ENCODE measurements at places on chromosomes 16 and 17. TPM values are rescaled to one million over a fixed set of nuclear protein-coding genes. Genes with fewer than 3 reads are reported as not detected.
A peak's percentile ranks its signal among the peaks of the same experiment; 100 is the strongest.

Gene CSH1
- total RNA-seq = not detected

Gene XYLT2
- 43.6 TPM for total RNA-seq

Gene SCNN1G
- not detected for total RNA-seq

Gene OR2C1
- total RNA-seq = not detected

Gene PRKAR1A
- 281 TPM for total RNA-seq

GRCh38 chr17:67994817-67995569, 1.3 kb downstream of the C17orf58 start:
- DNase-seq = peak; percentile 92

DNA sequence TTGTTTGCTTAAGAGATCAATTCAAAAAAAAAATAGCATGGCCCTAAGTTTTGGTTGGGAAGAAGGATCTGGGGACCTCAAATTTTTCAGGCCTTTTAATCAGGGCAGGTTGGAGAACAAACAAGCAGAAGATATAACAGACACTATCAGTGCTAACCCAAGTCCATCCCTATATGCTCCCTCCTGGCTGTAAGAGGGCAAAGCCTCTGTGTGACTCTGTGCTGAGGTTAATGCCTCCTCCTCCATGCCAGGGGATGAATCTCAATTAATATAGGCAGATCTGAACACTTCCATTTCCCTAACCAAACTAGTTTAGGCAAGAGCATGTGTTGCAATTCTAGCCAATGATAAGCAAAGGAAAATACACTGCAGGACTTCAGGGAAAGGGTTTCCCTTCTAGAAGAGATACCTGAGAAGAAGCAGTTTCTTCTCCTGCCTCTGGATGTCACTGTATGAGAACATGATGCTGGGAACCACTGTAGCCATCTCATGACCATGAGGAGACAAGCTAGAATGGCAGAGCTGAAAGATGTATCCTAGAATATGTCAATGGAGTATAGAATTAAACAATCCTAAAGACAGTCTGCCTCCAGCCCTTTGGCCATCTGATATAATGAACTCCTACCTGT, 76.0 kb downstream of the CHD9NB start:
- DNase-seq = peak; percentile 50

GRCh38 chr17:82214012-82214628, 1.5 kb upstream of the CCDC57 start:
- DNase-seq = no peak

DNA sequence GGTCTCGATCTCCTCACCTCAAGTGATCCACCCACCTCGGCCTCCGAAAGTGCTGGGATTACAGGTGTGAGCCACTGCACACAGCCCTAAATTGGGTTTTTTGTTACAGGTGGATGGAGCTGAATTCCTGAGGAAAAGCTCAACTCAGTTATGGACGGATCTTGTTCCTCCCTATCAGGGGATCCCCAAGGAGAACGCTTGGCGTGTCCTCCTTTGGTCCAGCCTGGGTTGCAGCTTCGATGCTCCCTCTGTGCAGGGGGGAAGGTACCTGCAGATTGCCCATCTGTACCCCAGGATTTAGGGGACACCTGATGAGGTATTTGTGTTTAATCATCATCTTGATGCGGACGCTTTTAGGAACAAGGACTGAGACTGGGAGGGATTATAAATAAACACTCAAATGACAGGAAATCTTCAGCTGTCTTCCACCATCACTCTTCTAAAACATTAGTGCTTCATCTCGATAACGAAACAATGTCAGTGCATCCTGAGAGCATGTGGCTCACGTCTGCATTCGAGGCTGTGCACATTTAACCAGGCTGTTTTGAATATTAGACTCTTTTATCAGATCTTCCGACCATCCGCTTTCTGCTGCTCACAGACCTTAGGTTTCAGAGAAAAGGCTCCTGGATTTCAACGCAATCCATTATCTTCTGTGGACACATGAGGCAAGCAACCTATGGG, 18.2 kb upstream of the MEIOB start:
- DNase-seq = no peak

- DNase-seq = no peak
Observed at GRCh38 chr16:79587897-79588296, 12.6 kb downstream of the MAF start.

- DNase-seq = peak; percentile 65
Observed at GRCh38 chr16:18803569-18804462, 2.5 kb upstream of the ARL6IP1 start.

- peak; percentile 68 for DNase-seq
Observed at GRCh38 chr17:37301288-37301687, 74.5 kb upstream of the C17orf78 start.

DNA sequence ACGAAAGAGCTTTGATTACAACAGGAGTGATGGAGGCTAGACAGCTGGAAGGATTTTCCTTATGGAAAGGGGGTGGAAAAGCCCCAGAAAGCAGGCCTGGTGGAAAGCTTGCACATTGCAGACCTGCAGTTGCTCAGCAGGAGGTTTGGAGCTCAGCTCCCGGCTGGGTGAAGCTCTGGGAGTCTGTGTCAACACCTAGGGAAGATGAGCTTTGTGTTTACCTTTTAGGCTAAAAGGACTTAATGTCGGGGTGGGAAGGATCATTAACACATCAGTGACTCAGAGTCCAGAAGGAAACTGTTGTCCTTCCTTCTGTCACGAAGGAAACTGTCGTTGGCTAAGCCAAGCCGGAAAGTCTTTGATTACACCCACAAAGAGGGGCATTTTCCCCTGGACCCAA, 48.2 kb downstream of the RAP1GAP2 start:
- peak; percentile 17 for DNase-seq

- no peak for DNase-seq
Observed at GRCh38 chr16:89536371-89536770, 24.1 kb upstream of the RPL13 start.

- no peak for DNase-seq
Observed at GRCh38 chr16:16797239-16797638, 418.3 kb downstream of the NPIPA7 start.

- peak; percentile 28 for DNase-seq
Observed at GRCh38 chr16:50253514-50253910, 12.8 kb upstream of the ADCY7 start.

DNA sequence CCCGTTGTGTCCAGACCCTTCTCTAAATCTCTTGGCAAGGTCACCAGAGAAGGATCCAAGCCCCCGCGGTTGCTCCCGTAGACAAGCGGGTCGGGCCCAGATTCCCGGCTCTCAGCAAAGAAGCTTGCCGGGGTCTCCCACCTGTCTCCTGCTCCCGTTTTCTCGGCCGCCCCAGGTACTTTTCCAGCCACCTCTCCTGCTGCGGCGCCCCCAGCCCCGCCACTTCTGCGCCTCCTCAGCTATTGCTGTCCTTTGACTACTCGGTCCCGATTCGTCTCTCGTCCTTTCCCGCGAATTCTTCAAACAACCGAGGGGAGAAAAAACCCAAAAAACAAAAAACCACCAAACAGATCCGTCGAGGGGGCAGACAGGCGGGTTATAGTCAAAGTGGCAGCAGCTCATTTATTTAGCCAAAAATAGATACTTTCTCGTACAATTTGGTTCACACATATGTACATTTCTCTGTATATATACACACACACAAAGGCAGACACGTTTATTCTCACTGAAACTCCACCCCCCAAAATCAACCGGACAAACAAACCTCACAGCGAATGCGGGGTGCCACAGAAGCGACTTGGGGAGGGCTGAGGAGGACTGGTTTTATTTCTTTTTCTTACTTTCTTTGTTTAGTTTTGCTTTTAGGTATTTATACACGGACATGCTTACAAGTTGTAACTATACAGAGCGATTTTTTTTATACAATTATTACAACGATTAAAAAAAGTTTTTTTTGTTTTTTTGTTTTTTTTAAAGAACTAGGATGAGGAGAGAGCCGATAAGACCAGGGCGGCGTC, 3.5 kb downstream of the IRX3 start:
- no peak for DNase-seq

DNA sequence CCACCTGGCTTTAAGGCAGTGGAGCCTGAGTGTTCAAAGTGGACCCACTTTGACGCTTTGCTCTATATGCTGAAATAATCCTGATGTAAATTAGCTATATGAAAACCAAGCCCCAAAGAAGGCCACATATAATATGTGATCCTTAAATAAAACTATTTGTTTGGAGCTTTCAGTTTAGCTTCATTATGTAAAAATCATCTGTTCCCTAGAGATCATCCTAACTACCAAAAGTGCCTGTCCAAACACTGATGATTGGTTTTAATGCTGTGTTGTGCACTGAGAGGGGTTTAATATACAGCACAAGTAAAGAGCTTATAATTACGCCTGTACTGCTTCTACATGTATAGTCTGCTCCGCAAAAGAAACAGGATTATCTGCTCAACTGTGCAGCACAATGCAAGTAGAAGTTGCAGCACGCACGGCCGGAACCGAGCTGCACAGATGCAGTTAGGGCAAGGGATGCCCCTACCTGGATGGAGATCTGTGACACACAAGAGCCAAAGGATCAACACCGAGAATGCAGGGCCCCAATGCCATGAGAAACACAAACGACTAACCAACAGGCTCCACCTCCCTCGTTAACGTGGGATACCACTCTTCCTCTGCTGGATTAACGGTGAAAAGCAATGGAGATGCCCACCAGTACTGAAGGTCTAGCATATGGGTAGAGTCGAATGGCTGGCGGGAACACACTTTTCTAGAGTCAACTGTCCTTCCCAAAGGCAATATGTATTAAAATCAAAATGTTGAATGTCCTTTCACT, 20.5 kb downstream of the USP7 start:
- no peak for DNase-seq

All from GM23248 (cell line).